ENCODE measurements at places on chromosomes 11 and 22.
A peak's percentile ranks its signal among the peaks of the same experiment; 100 is the strongest.

- DNase-seq: no peak
Measured at GRCh38 chr11:2651826-2652271, 47.9 kb downstream of the KCNQ1OT1 start.

- no peak for DNase-seq
Measured at GRCh38 chr11:114889594-114890011, 211.3 kb downstream of the NXPE2 start.

GRCh38 chr11:10762913-10763421 lies 11.9 kb downstream of the CTR9 start:
- DNase-seq: no peak

GRCh38 chr11:114416441-114416961 lies 16.0 kb downstream of the RBM7 start:
- DNase-seq: no peak

GRCh38 chr11:20157728-20158127 lies 2.5 kb downstream of the DBX1 start:
- no peak for DNase-seq

DNA sequence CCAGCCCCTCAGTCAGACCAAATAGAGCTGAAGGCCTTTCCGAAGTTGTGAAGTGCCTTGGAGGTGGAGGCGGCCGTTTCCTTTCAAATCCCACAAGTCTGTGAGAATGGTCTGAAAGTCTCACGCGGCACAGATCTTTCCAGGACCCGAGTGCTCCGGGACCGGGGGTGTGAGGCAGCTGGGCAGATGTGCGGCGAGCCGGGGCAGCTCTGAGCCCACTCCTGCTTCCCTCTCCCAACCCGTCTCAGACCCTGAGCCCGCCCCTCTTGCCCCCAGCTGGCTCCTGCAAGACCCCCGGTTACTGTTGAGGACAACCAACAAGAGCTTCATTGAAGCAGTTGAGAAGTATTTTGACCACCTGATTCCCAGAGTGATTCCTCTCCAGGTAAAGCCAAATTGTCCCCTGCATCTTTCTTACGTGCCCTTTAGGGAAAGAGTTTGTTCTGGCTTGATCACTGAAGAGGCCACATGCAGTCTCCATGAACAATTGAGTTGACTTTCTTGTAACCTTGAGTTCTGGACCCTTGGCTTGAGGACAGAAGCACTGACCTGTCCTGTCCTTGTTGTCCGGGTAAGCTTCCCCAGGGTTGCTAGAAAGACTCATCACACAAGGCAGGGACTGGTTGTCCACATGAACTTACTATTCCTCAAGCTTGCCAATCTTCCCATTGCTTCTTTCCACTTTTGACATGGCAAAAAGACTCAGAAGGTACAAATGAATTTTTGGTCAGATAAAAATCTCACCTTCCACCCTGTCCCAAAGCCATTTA lies 7.5 kb downstream of the GLB1L3 start:
- no peak for DNase-seq

DNA sequence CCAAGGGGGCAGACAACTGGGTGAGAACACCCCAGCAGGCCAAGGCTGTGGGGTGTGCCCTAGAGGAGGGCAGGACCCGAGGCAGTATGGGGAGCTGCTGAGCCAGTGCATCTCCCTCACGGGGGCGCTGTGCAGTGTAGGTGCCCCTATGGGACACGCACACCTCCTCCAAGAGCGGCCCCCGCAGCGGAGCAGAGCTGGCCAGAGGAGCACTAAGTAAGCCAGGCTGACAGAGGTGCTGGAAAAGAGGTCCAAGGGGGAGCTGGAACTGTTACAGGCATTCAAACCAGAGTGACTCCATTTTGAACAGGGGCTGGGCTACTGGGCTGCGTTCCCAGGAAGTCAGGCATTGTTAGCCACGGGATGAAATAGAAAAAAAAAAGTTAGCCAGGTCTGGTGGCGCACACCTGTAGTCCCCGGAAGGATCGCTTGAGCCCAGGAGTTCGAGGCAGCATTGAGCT lies 41.8 kb downstream of the TST start:
- peak; percentile 7 for DNase-seq

DNA sequence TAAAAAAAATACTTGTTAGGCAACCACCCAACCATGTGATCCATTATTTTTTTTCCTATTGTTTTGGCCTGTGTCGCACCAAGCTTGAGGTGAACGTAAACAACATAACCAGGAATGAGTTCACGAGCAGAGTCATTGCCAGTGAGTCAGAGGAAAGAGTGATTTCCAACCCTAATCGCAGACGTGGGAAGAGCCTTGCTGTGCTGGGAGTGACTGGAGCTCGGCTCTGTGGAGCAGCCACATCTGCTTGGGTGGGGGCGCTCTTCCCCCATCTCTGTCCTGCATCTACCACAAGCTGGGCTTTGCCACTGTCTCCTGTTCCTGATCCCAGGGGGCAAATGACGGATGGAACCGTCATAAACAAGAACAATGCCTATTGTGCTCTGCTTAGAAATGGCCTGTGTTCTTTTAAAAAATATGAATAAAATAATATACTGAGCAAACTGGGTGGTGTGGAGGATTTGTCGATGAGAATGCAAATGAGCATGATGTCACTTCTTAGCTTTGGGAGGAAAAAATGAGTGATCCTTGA lies 210.0 kb downstream of the KIRREL3 start:
- no peak for DNase-seq

DNA sequence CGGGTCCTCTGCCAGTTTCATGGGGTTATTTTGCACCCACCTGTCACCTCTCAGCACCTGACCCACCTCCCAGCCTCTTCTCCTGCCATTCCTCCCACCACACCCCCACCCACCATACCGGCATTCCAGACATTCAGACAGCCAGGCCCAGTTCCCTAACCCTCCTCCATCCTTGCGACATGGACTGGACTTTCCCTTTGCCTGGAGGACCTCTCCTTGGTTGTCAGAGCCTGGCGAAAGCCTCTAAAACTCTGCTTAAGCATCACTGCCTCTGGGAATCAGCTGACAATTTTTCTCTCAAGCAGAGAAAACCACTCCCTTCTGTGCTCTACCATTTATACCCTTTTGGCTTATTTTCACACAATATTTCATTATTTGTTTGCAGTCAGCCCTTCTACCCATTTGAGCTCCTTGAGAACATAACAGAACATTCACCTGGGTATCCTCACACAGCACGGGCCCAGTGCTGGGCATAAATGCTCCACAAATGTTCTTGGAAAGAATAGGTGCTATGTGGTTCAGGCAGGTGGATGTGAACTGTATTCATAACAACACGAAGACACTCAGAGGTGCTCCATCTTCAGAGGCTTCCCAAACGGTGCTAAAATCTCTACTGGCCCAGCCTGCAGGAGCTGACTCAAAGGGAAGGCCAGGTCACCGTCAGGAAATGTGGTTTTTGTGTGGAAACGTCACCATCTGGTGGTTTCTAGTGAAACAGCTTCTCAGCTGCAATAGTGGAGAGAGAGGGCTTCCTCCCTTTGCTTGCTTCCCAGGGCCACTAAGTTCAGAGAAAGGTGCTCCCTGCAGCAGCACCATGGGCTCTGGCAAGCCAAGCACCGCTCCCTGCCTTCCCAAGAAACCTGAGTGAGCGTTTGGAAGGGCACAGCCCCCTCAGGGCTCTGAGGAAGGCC lies 10.4 kb downstream of the SPATA19 start:
- peak; percentile 41 for DNase-seq

GRCh38 chr11:83070731-83071566 lies 748 bp downstream of the RAB30 start:
- no peak for DNase-seq

GRCh38 chr11:76455931-76456330 lies 11.1 kb downstream of the EMSY start:
- no peak for DNase-seq

DNA sequence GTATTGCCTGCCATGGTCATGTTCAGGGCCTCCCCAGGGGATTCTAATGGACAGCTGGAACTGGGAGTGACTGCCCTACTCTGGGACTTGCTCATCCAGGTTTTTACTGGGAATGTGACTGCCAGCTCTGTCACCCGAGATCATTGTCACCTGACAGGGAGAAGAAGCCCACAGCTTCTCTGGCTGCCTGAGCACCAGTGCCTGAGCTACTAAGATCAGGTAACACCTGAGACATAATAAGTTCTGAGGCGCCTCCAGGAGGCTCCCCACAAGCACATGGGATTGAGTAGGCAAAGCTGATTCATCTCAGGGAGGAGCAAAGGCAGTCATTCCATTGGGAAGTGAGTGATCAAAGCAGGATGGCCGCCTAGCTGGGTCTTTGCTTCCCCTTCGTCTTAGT lies 84.2 kb upstream of the GALNT18 start:
- DNase-seq: no peak

DNA sequence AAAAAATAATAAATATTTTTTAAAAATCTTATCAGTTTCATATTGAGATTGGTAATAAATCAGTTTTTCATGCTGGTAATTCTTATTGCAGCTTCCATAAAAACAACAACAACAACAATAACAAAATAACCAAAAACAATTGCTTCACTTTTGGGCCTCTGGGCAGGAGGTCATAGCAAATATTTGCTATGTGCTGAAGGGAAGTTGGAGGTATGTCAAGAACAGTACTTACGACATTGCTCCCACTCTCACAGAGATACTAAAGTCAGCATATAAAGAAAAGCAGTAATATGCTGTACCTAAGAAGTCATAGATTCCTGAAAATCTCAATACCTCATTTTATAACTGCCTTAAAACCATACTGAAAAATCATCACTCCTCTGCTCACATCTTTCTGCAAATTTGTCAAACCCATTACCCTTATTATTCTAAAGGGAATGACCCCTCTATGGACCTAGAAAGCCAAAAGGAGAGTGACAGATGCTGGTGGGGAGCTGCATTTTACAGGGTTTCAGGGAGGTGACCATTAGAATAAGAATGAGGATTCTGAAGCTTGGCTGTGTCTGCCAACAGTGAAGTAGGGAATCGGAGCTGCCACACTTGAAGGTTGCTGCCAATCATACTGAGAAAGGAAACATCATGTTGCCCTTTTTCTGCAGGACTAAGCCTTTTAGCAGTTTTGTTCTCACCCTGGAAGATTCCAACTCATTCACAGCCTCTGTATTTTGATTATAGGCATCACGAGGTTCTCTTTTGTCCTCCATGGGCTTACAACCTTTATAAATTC lies 742.9 kb downstream of the LRRC4C start:
- DNase-seq: no peak

GRCh38 chr22:43443152-43443471 lies 31.3 kb downstream of the MPPED1 start:
- no peak for DNase-seq

DNA sequence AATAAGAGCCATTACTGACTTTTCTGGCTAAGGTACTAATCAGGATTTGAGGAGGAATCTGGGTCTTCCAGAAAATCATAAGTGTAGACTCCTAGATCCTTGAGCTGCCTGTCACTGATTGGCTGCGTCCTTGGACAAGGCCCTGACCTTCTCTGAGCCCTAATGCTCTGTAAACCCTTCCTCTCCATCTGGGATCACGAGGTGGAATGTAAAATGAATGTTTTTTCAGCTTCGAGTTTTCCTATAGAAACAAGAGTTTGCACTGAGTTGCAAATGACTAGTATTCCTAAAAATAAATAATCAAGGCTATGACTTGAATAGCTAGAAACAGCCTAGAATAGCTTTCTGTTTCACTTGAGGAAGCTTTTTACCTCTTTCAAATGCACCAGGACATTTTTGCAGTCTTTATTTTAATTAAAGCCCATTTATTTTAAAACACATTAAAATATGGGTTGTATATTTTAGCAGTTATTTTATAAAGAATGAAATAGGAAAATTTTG lies 1.1 kb upstream of the DIXDC1 start:
- no peak for DNase-seq

DNA sequence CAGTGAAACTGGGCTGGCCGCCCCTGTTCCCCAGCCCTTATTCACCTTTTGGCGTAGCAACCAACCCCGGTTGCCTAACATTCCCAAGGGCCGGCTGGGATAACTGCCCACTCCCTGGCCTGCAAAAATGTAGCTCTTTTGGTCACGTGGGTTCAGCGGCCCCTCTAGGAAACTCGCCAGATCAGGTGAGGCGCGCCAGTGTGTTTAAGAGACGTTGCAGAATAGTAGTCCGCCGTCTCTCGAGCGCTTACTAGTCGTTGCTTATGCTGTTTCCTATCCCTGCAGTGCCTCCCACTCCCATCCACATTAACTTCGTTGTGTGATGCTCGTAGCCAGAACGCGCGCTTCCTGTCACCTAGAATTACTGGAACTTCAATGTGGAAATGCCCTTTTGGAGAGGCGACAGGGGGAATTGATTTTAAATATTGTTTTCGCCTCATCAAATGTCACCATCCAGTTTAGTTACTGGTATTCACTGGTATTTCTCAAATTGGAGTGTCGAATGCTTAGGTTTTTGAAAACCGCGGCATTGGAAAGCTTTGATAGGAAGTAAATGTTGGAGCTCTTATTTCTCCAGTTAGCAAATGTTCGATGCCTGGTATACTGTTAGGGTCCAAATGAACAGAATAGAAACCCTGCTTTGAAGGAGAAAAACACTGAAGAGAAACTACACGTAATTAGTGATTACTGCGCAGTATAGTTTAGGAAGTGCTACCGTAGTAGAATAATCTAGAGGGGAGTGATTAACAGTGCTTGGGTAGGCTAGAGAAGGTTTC lies 823 bp downstream of the CEP57 start:
- DNase-seq: no peak

DNA sequence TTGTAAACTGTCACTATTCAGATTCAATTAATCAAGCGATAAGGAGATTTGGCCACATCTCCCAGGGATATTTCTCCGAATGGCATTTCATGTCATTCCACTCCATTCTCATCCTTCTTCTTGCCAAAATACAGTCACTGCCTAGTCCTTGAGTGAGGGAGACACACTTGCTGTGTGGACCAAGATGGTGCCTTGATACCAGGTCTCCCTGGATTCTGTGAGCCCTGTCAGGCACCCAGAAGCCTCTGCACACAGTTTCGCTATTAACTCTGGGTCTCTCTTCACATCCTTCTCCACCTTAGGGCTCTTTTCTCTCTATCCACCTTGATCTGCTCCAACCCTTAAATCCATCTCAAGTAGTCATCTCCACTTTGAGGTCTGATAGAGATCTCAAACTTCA lies 119.9 kb upstream of the LMO1 start:
- no peak for DNase-seq

DNA sequence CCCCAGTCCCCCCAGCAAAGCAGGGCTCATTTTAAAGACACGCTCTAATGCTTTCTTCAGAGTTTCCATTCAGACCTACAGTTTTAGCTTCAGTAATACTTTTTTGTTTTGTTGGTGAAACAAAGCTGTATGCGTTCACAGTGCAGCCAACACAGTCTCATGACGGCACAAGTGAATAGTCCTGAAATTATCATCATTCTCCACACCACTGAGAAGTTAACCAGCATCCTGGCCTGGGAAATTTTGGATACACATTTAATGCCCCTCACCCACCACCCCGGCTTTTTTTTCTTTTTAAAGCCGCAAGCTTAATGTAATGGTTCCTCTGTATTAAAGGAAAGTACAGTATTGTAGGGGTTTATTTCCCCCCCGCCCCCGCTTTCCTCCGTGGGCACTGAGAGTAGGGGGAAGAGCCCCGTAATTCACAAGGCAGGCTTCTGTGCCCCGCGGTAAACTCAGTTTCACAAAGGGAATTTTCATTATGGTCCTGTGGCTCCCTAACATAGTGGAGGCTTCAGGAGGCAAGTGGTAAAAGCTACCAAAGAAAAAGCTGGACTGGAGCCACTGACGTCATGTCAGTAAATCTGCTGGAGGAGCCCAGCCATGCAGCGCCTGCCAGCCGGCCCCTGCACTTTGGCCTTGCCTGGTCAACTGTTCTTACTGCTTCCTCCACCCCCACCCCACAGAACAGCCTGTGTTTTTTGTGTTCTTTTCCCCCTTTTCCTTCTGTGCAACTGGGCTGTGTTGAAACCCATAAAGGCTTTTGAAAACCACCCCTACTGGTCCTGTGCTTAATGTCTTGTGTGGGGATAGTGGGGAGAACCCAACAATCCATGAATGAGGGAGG lies 18.2 kb downstream of the TEAD1 start:
- DNase-seq: peak; percentile 30
